ENCODE measurements at places on chromosomes 16 and 17. TPM values are rescaled to one million over a fixed set of nuclear protein-coding genes. Genes with fewer than 3 reads are reported as not detected.

GRCh38 chr17:40535924-40536294 is 29.4 kb downstream of the CCR7 start:
- DNase-seq, result no peak

GRCh38 chr17:33451221-33451620 is 158.1 kb upstream of the ASIC2 start:
- peak; percentile 19 for DNase-seq

Gene TAC4
- polyA plus RNA-seq, result not detected

Gene TBC1D3G
- not detected for polyA plus RNA-seq

Gene PDE6G
- polyA plus RNA-seq, result 0.83 TPM

- no peak for DNase-seq
These were observed 8.4 kb upstream of the SPATA2L start for GRCh38 chr16:89709716-89710432.

DNA sequence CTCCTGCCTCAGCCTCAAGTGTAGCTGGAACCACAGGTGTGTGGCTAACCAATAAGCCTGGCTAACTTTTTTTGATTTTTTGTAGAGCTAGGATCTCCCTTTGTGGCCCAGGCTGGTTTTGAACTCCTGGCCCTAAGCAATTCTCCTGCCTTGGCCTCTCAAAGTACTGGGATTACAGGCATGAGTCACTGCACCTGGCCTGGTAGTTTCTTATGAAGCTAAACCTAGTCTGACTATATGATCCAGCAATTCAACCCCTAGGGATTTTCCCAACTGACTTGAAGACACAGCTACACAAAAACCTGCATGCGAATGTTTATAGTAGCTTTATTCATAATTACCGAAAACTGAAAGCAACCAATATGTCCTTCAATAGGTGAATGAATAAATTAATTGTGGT is 176.2 kb upstream of the IRX3 start:
- no peak for DNase-seq

DNA sequence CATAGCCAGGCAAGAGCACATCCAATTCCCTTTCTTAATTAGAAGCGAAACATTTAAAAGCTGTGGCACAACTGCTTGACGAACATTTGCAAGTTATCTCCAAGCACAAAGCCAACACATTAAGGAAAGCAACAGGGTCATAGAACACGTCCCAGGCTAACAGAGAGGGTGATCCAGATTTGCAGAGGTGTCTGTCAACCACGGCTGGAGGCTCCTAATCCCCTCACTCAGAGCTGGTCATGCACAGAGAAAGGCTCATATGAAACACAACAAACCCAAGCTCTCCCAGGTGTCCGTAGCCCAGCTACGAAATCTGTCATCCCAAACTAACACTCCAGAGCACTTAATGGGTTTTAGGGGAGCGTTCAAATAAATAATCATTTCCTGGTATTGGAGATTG is 276.1 kb downstream of the SLC39A11 start:
- no peak for DNase-seq

Gene GDPD1
- polyA plus RNA-seq, result 1.9 TPM

DNA sequence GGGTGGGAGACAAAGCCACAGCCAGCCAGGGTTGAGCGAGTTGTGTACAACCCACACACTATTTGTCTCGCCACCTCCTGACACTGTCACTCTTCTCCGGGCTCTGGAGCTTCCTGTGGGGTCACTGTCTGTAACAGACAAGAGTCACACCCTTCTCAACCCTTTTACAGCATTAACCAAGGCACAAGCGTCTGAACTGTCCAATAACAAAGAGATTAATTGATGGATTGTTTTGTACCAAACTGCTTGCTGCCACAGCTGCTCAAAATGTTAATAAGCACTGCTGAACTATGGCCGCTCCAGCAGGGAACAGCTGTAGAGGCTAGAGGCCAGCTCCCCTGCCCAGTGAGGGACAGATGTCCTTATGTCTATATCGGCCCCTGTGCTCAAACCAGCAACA is 25.2 kb upstream of the HYDIN start:
- no peak for DNase-seq

DNA sequence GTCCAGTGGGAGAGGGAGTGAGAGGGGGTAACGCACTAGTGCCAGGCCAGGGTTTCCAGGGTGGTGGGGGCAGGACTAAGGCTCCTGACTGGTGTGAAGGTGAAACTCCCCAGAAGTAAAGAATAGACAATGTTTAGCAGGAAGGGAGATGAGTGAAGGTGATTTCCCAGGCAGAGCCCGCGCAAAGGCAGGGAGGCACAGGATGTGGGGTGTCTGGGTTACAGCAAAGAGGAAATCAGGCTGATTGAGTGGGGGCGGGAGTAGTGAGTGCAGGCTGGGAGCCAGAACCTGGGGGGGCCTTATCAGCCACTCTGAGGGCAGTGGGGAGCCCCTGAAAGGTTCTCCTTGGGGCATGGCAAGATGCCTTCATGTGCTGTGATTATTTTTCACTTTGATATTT is 167.5 kb downstream of the UTP18 start:
- DNase-seq, result no peak

GRCh38 chr16:22736791-22737190 is 77.2 kb upstream of the HS3ST2 start:
- DNase-seq, result no peak

- DNase-seq, result no peak
These were observed 57.6 kb downstream of the CDRT4 start for GRCh38 chr17:15409721-15410250.

- no peak for DNase-seq
These were observed 393.4 kb downstream of the HAPSTR1 start for GRCh38 chr16:9484881-9485280.

- peak; percentile 12 for DNase-seq
These were observed 589.8 kb downstream of the HS3ST4 start for GRCh38 chr16:26281381-26282110.

DNA sequence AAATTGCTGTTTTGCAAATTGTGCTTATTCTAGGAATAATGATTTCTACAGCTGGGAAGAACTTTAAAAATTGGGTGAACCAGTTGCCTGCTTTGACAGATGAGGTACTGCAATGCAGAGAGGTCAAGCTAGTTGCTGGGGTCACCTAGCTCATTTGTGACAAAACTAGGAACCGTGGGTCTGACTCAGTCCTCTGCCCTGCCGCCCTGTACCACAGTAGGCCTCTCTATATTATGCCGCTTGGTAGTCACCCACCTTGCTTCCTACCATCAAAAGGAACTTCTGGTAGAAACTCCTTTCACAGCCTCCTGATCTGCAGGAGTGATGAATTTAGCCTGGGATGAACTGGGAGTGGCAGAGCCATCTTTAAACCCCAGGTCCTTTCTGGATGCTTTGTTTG is 105.7 kb downstream of the PITPNC1 start:
- DNase-seq, result no peak

- DNase-seq, result no peak
These were observed 8.8 kb downstream of the CNP start for GRCh38 chr17:41975099-41976083.

Gene PRSS21
- polyA plus RNA-seq, result not detected

GRCh38 chr16:89115216-89115861 is 21.7 kb downstream of the ACSF3 start:
- no peak for DNase-seq

DNA sequence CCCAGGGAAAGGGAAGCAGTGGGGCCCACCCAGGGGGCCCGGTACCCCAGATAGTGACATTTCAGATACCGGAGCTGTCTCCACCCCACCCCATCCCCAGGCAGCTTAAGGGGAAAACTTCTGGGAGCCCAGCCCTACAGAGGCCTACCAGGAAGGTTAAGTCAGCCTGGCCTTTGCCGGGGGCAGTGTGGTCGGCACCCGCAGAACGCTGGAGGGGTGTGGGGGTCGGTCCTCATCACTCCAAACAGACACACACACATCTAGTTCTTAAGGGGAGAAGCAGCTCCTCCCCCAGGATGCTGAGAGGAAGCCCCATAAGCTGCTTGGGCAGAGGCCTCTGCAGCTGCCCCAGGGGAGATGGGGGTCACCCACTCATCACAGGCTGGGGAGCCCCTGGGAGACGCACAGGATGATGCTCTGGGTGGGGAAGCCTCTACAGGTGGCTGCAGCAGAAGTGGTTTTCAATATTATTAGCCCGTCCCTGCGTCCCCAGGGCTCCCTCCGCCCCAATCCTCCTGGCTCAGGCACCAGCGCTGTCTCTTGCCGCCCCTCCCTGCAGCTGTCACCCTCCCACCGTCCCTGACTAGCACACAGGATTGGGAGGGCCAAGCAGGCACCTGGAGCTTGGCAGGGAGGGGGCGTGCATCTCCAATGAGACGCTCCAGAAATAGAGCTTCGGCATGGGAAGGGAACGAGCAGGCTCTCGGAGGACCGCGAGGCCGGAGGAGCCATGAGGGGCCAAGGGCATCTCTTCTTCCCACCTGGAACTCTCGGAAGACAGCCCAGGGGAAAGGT is 1.4 kb upstream of the ABR start:
- no peak for DNase-seq

Gene COASY
- polyA plus RNA-seq, result 93.9 TPM

Gene NPIPA2
- 5.4 TPM for polyA plus RNA-seq

DNA sequence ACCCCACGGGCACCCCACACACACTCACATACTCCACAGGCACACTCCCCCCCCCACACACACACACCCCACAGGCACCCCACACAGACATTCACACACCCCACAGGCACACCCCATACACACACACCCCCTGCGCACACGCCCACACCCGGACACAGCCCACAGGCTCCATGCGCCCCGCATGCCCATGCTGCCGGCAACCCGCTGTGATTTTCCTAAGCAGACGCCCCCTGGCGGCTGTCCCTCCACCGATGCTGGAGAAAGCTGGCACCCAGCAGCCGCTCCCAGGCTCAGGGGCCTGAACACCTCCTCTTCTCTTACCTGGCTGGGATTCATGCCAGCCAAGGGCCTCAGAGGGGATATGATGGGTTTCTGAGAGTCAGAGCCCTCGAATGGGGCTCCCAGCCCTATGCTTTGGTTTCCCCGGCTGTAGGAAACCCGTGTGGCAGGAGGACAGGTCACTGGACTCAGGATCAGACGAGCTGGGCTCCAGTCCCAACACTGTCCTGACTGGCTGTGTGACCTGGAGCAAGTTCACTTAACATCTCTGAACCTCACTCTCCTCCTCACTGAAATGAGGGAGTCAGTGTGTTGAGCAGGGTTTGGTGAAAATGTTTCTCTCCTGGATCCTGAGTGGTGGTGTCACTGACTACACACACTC is 19.6 kb upstream of the TNFRSF13B start:
- DNase-seq, result peak; percentile 89

GRCh38 chr17:38728290-38728831 is 1.8 kb upstream of the CISD3 start:
- DNase-seq, result no peak

Gene CPNE7
- 24.8 TPM for polyA plus RNA-seq

Gene HEATR9
- not detected for polyA plus RNA-seq

Gene KRTAP9-2
- polyA plus RNA-seq, result not detected

DNA sequence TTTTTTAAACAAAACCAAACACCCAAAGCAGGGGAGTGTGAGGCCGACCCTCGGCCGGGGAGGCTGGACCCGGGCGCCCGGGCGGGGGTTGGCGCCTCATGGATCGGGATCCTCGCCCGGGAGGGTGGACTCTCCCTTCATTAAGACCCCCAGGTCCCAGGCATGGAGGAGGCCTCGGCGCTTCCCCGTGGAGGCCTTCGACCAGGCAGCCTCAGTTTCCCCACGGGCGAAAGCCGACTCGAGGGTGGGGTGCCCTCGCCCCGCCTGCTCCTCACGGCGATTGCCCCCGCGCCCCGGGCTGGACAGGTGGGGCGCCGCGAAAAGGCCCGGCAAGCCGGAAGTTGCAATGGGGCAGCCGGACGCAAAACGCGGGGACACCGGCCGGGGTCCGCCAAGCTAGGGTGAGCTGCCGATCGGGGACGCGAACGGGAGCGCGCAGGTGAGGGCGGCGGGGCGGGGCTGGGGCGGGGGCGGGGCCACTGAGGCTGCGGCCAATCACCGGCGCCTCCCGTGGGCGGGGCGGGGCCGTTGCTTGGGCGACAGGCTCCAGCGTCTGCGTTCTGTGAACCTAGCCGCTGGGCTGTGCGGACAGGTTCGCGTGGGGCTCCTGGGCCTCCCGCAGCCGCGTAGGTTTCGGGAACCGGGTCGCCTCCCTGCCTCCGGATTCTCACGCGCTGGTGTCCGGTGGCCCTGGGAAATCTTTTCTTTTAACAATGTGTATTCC is 6.0 kb upstream of the ZNF205 start:
- DNase-seq, result peak; percentile 96

DNA sequence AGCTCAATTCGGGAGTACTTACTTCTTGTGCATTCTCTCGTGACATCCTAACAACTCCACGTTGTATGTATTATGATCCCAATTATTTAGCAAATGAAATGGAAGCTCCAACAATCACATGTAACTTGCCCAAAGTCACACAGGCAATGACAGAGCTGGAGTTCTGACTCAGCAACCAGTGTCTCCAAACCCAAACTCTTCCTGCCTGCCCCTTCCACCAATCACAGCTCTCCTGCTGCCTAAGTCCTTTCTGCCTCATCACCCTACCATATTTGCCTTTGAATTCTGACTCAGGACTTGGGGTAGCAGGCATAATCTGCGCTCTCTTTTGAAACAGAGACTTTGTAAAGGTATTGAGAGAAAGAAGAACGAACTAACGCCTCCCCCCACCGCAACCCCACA is 245.2 kb upstream of the MAF start:
- no peak for DNase-seq

DNA sequence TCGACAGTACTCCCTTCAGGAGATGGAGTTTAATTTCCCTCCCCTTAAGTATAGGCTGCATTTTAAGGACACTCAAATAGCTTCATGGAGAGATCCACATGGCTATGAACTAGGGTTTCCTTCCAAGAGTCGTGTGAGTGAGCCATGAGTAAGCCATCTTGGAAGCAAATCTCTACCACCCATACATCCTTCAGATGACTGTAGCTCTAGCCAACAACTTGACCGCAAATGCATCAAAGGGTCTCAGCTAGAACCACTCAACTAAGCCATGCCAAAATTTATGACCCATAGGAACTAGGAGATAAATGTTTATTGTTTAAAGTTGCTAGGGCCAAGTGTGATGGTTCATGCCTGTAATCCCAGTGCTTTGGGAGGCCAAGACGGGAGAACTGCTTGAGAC is 43.4 kb downstream of the METTL16 start:
- DNase-seq, result no peak

- DNase-seq, result peak; percentile 86
These were observed 97.6 kb downstream of the MRM3 start for GRCh38 chr17:879546-880442.

Measured in hepatocyte (in vitro differentiated cells).